ENCODE measurements at places on chromosomes 2 and 18.

DNA sequence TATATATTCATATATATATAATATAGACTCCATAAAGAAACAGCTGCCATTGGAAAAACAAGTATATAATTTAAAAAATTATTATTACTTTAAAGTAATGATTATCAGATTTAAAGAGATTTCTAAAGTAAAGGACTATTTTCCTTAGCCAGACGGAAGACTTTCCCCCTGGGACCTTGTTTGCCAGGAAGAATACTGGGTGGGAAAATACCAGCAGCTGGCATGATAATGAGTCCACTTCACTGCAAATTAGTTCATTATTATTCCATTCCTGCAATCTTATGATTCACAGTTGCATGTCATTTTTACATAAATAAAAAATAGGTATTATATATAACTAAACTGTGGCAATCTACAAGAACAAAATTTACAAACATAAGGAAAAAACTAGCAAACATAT is 339.8 kb upstream of the CDH7 start:
- DNase-seq = no peak

GRCh38 chr2:11466307-11467128 is 557 bp upstream of the E2F6 start:
- no peak for DNase-seq

- no peak for DNase-seq
Measured at GRCh38 chr2:49837561-49838293, 683.4 kb upstream of the FSHR start.

- DNase-seq = no peak
Measured at GRCh38 chr2:27069961-27070618, 1.4 kb downstream of the OST4 start.

- DNase-seq = no peak
Measured at GRCh38 chr2:72998724-72999123, 72.8 kb downstream of the SFXN5 start.

DNA sequence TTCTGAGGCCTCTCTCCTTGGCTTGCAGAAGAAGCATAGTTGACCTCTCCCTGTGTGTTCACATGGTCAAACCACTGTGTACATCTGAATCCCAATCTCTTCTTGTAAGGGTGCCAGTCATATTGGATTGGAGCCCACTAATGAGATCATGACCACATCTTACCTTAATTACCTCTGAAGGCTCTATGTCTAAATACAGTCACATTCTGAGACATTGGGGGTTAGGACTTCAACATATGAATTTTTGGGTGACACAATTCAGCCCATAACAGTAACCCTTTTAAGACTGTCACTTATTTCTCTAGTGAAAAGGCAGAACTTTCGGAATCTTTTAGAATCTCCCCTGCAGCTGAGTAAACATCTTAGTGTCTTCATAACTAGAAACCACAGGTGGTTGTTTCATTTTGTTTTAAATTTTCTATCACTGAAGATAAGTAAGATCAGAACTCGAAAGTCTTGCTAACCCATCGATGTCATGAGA is 33.3 kb downstream of the BMP10 start:
- no peak for DNase-seq

- DNase-seq = no peak
Measured at GRCh38 chr2:161199912-161200701, 39.9 kb downstream of the TANK start.

DNA sequence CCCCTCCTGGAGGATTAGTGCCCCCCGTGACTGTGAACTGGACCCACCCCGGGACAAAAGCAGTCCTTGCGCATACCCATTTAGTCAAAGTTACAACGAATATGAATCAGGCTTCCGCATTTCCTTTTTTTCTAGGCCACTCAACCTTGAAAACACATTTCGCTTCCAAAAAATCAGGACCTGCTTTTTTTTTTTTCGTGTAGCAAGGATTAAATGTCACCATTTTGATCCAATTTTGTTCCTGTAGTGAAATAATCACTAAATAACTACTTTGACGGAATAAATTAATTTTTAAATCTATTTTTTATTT is 464 bp upstream of the FTCDNL1 start:
- no peak for DNase-seq

DNA sequence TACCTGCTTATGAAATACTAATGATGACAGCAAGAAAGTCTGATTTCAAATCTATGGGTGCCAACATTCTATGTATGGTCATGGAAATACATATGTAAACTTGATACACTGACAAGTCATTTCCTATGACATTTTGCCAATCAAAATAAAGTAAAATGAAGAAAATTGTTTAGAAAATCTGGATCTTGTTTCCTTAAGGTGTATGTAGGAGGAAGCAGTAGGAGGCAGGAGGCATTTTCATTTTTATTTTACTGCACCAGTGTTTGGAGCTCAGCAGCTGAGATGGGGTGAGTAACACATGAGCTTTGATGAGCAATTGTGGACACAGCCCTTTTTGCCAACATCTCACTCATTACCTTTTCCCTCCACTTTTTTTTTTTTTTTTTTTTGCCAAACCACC is 167.0 kb downstream of the AFF3 start:
- DNase-seq = no peak

- no peak for DNase-seq
Measured at GRCh38 chr18:21184396-21184996, 57.5 kb upstream of the GREB1L start.

DNA sequence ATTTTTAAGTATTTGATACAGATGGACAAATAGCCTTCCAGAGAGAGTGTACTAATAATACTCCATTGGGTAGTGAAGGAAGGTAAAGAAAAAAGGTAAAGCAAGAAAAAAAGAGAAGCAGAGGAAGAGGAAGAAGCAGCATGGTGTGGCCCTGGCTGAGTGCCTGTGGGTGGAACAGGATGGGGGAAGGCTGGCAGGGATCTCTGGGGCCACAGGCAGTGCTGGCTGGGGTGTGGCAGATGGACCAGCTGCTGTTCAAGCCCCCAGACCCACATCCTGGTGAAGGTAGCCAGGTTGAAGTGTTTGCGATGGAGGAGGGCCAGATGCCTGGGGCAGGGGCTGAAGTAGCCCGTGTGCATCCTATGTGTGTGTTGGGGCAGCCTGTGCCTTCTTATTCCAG is 79.0 kb downstream of the DYSF start:
- DNase-seq = no peak

- peak; percentile 44 for DNase-seq
Measured at GRCh38 chr2:73985308-73986084, 786 bp downstream of the TET3 start.

DNA sequence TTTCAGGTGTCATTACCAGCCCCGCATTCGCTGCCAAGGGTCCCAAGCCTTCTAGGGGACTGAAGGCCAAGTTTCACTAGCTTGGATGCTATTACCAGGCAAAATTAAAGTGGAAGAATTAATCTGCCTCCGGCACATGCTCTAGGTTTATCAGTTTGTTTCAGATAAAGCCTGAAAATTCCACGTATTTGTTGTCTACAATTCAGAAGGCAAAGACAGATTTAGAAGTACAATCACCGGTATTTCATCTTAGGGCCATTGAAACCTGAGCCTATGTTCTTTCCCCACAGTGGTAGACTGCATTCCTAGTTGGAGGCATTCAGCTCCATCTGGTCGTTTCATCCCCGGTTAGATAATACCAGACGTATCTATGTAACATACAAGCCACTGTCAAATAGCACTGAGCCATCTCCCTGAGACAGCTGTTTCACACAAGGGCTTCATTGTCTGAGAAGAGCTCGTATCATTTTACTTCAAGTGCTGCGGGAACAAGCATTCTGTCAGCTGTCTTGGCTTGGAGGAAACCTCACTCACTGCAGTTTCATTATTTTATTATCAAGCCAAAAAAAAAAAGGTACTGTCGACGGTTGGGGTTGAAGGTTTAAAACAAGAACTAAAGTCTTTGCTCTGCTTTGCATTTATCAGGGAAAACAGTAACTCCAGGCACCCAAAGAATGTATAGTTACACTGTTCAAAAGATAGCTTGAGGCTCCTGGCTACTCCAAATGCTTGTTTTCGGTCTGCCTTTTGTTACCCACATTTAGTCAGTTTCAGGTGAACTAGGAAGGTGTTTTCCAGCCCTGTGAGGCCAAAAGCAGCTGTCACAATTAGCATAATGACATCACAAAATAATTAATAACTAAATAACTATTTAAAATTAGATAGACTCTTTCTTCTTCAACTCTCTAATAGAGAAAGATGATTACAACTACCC is 76.7 kb downstream of the TGIF1 start:
- no peak for DNase-seq

DNA sequence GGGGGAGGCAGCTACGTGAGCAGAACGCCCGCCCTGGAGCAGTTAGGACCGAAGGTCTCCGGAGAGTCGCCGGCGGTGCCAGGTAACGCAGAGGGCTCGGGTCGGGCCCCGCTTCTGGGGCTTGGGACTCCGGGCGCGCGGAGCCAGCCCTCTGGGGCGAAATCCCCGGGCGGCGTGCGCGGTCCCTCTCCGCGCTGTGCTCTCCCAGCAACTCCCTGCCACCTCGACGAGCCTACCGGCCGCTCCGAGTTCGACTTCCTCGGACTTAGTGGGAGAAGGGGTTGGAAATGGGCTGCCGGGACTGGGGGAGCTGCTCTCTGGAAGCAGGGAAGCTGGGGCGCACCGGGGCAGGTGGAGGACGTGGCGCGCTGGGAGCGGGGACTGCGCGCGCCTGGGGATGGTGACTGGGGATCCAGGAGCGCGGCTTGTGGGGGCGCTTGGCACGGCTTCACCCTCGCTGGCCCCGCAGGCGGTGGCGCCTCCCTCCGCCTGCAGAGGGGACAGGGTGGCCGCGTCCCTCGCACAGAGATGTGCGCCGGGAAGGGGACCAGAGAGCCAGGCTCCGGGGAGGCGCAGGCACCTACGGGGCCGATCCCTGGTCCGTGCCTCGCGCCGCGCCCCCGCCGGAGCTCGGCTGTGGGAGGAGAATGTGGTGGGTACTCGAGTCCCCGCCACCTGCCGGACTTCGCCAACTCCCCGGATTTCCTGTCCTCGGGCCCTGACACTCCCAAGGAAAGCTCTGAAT is 688 bp downstream of the CDH20 start:
- DNase-seq = no peak

Measured in T-helper 9 cell (primary cell).